ENCODE measurements at places on chromosomes 5 and 9. TPM values are rescaled to one million over a fixed set of nuclear protein-coding genes. Genes with fewer than 3 reads are reported as not detected.
A peak's percentile ranks its signal among the peaks of the same experiment; 100 is the strongest.

DNA sequence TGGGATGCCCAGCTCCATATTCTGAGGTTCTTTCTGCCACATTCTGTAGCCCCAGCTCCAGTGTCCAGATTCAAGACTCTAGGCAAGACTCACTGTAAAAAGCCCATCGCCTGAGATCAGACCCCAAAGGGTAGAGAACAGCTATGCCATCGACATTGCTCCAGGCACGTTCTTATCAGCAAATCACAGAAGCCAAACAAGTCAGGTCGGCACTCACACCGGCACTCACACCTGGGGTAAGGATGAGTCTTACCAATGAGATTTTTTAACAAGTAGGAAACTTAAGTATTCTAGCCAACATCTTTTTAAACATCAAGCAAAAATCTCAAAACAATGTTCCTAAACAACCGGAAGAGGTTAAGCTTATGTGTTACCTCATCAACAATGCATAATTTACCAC lies 2.4 kb downstream of the CDKN2AIPNL start:
- peaks cover 3% of the 10 kb centered on the region for H3K36me3 ChIP-seq
- no peak overlapping the region for H3K27ac ChIP-seq
- peaks cover 4% of the 10 kb centered on the region for H3K4me1 ChIP-seq

GRCh38 chr9:80380301-80380700 lies 808.5 kb downstream of the TLE4 start:
- no peak overlapping the region for H3K4me3 ChIP-seq
- H3K27me3 ChIP-seq: no peaks in the 10 kb centered on the region
- H3K4me1 ChIP-seq: no peaks in the 10 kb centered on the region
- H3K27ac ChIP-seq: no peak overlapping the region

DNA sequence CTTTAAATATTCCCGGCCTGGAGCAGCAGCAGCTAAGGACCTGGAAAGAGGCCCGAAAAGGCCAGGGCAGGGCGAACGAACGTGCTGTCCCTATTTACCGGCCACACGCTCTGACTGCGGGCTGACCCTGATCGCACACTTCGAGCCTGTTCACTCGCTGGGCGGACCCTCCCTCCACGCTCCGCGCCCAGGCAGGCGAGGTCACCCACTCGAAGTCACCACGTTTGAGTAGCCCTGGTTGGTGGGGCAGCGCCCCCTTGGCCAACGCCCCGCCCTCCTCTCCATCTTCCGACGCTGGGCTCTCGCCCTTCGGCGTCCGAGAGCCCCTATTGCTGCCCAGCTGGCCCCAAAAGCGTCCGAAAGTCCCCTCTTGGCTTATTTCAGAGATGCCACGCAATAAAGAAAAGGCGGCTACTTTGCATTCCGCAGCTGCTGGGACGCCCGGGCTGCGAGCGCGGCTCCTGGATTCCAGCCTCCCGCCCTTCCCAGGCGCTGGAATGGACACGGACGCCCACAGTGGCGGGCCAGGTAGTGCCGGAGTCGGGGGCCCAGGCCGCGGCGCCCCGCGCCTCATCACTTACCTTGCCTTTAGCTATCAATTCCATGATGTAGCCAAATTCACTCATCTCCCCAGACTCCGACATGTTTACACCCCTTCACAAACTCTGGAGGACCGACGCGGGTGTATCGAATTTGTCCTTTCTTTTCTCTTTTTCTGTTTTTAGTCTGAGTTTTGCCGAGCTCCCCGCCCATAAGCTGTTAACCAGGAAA lies 9.9 kb upstream of the TRIM36 start:
- peak overlapping the region; percentile 87 for H3K4me3 ChIP-seq
- H3K4me1 ChIP-seq: no peaks in the 10 kb centered on the region
- H3K27ac ChIP-seq: no peak overlapping the region
- peak; percentile 35 for DNase-seq
- H3K36me3 ChIP-seq: no peaks in the 10 kb centered on the region

DNA sequence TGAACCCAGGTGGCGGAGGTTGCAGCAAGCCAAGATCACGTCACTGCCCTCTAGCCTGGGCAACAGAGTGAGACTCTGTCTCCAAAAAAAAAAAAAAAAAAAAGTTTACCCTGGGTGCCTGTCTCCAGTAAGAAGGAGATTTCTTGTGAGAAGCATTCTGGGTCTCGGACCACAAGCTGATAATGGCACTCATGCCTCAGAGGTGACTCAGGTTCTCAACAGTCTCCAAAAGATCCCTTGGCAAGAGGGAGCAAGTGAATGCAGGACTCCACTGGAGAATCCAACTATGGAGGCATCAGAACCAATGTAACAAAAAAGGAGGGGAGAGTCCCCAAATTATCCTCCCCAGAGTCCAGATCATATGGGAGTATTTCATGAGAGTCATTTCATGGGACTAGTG lies 106.0 kb upstream of the LRRTM2 start:
- H3K27ac ChIP-seq: no peak overlapping the region
- no peak for DNase-seq
- peaks cover 5% of the 10 kb centered on the region for H3K36me3 ChIP-seq
- peaks cover 8% of the 10 kb centered on the region for H3K27me3 ChIP-seq

GRCh38 chr9:109418827-109419226 lies 79.3 kb downstream of the PTPN3 start:
- peaks cover 2% of the 10 kb centered on the region for H3K27me3 ChIP-seq
- no peaks in the 10 kb centered on the region for H3K4me1 ChIP-seq
- DNase-seq: no peak
- H3K27ac ChIP-seq: no peak overlapping the region

- no peaks in the 10 kb centered on the region for H3K36me3 ChIP-seq
- no peak for DNase-seq
- H3K4me1 ChIP-seq: peaks cover 13% of the 10 kb centered on the region
- no peak overlapping the region for H3K27ac ChIP-seq
Measured at GRCh38 chr5:90866915-90867731, 308.5 kb downstream of the ADGRV1 start.

DNA sequence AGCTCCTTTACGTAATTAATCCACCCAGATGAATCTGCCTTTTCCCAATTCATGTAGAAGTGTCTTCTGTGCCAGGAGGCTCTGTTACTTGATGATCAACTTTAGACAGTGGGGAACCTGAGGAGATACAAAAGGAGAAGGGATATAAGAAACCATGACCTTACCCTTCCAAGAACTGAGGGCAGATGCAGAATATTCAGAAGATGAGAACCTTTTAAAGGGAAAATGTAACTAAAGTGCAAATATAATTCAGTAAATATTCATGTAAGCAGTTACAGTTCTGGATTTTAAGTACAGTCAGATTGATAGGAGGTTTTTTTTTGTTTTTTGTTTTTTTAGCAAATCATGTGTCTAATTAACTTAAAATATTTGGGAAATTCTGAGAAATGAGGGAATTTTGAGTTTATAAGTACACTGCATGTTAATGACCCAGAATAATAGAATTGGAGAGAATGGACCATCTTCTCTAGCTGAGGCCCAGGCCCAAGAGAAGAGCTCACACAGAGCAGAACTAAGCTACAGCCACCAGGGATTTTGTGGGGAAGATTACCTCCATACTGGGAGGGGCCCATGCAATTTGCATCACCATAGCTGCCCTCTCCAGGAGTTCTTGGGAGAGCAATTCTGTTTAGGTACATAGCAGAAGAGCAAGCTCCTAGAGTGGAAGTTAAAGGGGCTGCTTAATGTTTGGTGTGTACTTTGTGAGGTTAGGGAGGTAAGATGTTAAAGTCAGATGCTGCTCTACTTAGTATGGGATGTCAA lies 61.5 kb downstream of the SV2C start:
- H3K27ac ChIP-seq: no peak overlapping the region
- DNase-seq: no peak
- peaks cover 2% of the 10 kb centered on the region for H3K27me3 ChIP-seq
- H3K4me3 ChIP-seq: no peak overlapping the region
- H3K4me1 ChIP-seq: peaks cover 4% of the 10 kb centered on the region
- H3K36me3 ChIP-seq: no peaks in the 10 kb centered on the region

- H3K27me3 ChIP-seq: peaks cover 20% of the 10 kb centered on the region
- peaks cover 8% of the 10 kb centered on the region for H3K36me3 ChIP-seq
- H3K4me3 ChIP-seq: no peak overlapping the region
- H3K4me1 ChIP-seq: peaks cover 20% of the 10 kb centered on the region
- no peak overlapping the region for H3K27ac ChIP-seq
- peak; percentile 2 for DNase-seq
Measured at GRCh38 chr5:176740702-176741496, 69.5 kb upstream of the UNC5A start.

DNA sequence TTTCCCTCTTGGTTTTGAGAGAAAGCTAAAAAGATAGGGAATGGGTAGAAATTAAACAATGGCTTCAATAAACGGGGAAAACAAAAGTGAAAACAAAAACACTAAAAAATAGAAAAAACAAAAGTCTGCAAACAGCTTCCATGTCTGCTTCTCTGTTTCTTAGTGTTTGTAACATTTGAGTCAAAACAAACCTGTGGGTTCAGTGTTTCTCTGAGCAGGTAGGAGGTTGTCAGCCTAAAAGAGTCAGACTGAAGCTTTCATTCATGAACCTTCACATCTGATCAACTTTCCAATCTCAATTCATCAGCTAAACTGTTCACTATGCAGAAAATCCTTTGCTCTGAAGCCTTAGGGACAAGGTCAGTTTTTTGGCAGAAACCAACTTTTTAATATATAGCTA lies 102.5 kb upstream of the ADAMTS16 start:
- no peaks in the 10 kb centered on the region for H3K4me1 ChIP-seq
- no peaks in the 10 kb centered on the region for H3K36me3 ChIP-seq
- no peaks in the 10 kb centered on the region for H3K27me3 ChIP-seq
- H3K4me3 ChIP-seq: no peak overlapping the region
- no peak overlapping the region for H3K27ac ChIP-seq

GRCh38 chr9:93132946-93133680 lies 938 bp downstream of the NINJ1 start:
- peaks cover 39% of the 10 kb centered on the region for H3K4me1 ChIP-seq
- no peak overlapping the region for H3K27ac ChIP-seq
- H3K27me3 ChIP-seq: peaks cover 14% of the 10 kb centered on the region
- no peaks in the 10 kb centered on the region for H3K36me3 ChIP-seq
- H3K4me3 ChIP-seq: peak overlapping the region; percentile 76

PGGT1B gene
- 34.7 TPM for total RNA-seq

C9orf152 gene
- total RNA-seq: not detected

SLC1A3 gene
- 4.0 TPM for total RNA-seq

UNC13B gene
- total RNA-seq: 39.9 TPM
